ENCODE measurements at places on chromosomes 16 and 17. TPM values are rescaled to one million over a fixed set of nuclear protein-coding genes. Genes with fewer than 3 reads are reported as not detected.

Gene CALB2
- 0.49 TPM for polyA plus RNA-seq

Gene ASIC2
- 0.14 TPM for polyA plus RNA-seq

Gene HS3ST3B1
- polyA plus RNA-seq, result 0.30 TPM

Gene IL21R
- 0.09 TPM for polyA plus RNA-seq

Gene KIF19
- polyA plus RNA-seq, result 13.5 TPM

Gene TMEM88
- polyA plus RNA-seq, result 28.5 TPM

Gene ARL5C
- polyA plus RNA-seq, result not detected

Gene TAT
- polyA plus RNA-seq, result 0.04 TPM

Gene UNC119
- 31.1 TPM for polyA plus RNA-seq

- no peak for DNase-seq
Observed at GRCh38 chr17:72099919-72100318, 20.9 kb upstream of the SOX9 start.

DNA sequence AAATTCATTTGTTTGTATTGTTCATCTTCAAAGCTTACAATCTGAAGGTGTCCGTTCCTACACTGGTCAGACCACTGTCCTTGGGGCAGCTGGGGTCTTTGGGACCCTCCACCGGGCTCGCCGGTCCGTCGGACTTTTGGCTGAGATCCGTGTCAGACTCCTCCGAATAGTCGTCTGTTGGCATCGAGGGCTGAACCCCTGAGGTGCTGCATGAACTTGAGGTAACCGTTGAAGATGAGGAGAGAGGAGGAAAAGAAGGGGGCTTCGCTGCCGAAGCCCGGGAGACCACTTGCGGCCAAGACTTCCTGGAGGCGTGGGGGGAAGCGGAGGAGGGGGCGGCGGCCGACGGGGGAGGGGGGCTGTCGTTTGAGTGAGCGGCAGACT lies 260.8 kb downstream of the ZFHX3 start:
- DNase-seq, result no peak

DNA sequence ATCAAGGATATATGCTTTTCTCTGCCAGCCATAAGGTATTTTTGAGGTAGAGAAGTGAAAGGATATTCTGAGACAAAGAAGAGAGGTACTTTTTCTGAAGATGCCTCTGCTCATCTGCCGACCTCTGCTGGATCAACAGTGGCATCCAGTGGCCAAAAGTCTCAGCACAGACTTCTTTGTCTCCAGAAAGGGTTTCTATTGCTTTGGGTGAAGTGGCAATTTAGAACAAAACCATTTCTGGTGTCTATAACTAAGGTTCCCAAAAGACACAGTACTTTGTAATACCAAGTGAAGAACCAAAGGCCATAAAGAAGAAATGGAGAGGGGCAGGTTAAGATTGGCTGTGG lies 155.2 kb upstream of the C17orf78 start:
- no peak for DNase-seq

GRCh38 chr16:48965386-48965785 lies 316.3 kb downstream of the CBLN1 start:
- no peak for DNase-seq

DNA sequence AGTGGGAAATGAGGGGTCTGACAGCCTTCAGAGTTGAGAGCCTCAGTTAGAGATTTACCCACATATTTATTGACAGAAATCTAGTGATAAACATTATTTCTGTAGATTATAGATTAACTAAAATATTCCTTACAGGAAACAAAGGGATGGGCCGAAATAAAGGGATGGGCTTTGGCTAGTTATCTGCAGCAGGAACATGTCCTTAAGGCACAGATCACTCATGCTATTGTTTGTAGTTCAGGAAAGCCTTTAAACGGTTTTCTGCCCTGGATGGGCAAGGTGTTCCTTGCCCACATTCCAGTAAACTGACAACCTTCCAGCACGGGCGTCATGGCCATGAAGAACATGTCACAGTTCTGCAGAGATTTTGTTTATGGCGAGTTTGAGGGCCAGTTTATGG lies 154.8 kb upstream of the TOM1L1 start:
- DNase-seq, result no peak

DNA sequence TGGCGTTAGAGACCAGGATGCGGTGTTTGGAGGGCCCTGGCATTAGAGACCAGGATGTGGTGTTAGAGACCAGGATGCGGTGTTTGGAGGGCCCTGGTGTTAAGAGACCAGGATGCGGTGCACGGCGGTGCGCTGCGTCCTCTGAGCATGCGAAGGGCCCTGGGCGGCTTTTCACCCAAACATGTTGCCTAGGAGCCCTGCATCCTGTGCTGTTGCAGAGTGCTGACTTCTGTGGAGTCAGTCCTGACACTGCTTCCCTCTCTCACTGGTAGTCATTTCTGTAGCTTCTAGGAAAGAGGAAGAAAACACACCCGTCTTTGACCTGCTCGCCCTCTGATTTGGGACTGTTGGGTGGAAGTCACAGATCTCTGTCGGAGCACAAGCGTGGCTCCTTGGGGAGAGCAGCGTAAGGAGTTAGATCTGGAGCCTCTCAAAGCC lies 141.2 kb downstream of the LAT start:
- DNase-seq, result no peak

- DNase-seq, result no peak
Observed at GRCh38 chr17:81608605-81609004, 28.3 kb downstream of the NPLOC4 start.

DNA sequence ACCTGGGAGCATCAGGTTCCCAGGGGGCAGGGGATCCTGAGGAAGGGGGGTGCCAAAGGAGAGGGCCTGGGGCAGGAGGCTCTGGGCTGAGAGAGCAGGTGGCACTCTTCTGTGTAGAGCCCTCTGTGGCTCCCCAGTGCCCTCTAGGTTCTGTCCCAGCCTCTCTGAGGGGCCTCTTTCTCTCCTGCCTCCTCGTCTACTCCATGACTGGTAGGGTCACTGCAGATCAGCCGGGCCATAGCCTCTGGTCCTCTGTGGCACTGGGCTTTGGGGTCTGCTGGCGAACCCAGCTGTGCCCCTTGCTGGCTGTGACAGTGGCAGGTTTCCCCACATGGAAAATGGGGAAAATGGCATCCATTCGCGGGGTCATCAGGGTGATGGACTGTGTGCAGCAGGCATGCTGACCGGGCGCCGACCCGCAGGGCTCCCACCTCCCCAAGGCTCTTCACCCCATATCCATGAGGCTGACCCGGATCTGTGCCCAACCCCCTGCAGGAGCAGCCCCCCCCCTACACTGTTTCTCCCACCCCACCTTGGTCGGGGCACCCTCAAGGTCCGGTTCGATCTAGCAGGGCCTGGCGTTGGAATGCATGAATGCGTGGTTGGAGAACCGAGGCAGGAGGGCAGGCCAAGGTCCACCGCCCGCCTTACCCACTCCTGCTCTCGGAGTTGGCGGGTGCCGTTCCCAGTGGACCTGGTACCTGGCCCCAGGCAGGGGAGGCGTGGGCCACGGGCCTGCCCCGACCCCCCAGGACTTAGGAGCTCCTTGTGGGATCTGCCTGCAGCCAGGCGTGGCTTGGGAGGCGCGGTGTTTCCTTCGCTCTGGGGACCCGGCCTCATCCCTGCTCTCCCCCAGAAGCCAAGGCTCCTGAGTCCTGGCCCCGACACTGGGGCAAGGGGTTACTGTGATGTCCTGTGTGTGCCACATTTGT lies 6.5 kb downstream of the GLIS2 start:
- no peak for DNase-seq

DNA sequence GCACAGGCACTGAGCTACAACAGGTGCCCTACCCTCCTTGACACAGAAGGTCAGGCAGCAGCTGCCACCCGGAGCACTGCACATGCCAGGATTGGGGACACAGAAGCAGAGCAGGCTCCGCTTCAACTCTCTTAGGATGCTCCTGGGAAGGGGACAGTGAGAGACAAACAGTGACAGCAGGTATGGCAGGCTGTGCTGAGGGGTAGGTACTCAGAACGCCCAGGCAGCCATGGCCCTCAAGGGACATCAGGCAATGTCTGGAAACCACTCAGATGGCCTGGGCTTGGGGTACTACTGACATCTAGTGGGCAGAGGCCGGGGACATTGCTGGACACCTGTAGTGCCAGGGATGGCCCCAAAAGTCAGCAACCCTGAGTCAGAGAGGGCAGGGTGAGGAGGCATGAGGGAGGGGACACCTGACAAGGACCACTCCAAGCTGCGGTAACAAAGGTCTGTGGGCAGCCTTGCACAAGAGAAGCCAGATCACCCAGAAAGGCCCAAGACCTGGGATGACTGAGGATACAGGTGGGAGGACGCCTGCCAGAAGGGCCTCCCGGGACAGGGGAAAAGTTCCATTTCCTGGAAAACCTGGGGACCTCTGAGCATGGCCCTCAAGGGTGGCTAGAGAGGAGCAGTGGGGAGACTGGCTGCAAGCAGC lies 21.2 kb downstream of the PEMT start:
- DNase-seq, result no peak

DNA sequence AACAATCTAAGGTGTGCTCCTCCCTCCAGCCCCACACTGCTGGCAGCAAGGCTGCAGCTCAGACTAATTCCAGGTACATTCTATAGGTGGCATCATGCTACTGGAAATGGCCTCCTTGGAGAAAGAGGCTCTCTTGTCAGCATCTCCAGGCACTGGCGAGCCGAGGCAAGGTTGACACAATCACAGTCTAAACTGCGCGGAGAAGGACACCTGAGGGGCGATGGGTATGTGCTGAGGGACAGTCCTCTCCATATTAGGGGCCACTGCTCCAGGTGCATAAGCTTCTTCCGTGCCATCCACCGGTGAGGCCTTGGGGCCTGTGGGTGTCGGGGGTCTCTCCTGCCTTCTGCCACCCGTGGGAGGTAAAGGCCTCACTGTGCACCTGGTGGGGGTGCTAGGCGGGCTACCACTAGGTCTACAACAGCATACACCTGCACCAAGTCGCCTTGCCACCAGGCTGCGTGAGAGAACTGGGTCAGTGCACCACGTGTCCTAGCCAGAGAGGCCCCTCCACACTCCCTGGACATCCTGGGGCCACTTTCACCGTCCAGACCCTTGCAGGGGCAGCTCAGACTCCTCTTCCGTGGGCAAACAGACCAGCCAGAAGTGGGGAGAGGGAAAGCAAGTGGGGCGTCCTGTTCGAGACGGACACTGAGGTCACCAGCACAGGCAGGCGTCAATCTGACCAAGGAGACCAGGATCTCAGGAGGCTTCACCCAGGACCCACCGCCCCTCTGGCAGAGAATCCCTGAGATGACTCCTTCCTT lies 12.1 kb upstream of the CBX8 start:
- DNase-seq, result peak; percentile 76

GRCh38 chr17:73091770-73092522 lies 542 bp downstream of the SLC39A11 start:
- peak; percentile 39 for DNase-seq

- DNase-seq, result no peak
Observed at GRCh38 chr17:6721744-6722143, 8.6 kb upstream of the SLC13A5 start.

DNA sequence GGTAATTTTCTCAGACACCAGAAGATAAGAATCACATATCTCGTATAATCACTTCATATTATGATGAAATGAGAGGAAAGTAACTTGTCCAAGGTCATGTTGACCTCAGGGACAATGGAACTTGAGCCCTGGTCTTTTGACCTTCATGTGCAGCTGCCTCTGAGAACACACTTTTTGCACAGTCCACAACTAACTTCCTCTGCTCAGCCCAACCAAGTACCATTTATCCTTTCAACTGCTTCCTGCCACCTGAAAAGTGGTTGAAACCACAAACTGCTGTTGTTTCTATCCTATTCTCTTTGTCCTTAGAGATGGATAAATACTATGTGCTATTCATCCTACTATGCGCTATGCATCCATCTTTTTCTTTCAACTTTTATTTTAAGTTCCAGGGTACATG lies 2.3 kb upstream of the CCL1 start:
- DNase-seq, result no peak

DNA sequence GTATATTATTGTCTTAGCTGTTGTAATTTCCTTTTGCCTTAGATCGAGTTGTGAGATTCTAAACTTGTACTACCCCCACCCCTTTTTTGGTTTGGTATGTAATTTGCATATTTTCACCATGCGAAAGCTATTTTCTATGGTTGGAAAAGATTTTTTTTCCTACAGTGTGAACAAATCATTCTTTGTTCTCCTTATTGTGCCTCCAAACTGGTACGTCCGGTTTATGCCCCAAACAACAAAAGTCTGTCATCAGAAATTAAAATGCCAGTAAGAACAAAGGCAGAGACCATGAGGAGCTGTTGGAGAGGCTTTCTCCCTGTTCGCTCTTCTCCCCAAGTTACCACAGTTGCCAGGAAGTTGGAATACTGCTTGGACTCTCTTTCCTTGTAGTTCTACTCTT lies 66.1 kb downstream of the BCAS3 start:
- DNase-seq, result no peak

DNA sequence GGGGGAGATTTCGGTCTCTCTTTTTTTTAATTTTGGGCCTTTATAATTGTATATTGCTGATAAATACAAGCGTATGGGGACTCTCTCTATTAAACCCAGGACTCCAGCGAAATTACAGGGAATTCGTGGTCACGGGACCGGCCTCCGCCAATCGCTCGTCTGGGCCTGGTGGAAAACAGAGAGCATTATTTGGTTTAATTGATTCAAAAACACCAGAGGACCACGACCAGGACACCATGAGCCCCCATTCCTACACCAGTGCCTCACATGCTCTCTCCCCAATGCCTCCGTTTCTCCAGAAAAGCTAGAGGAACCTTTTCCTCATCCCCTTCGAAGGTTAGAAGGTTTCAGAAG lies at the start of gene HOXB2:
Gene HOXB2 (minus strand): TSS at position 88 of the 354 bp plus-strand sequence. CDS start 198 bp downstream, outside the sequence.
- no peak for DNase-seq

GRCh38 chr16:9300252-9300651 lies 208.8 kb downstream of the HAPSTR1 start:
- no peak for DNase-seq

DNA sequence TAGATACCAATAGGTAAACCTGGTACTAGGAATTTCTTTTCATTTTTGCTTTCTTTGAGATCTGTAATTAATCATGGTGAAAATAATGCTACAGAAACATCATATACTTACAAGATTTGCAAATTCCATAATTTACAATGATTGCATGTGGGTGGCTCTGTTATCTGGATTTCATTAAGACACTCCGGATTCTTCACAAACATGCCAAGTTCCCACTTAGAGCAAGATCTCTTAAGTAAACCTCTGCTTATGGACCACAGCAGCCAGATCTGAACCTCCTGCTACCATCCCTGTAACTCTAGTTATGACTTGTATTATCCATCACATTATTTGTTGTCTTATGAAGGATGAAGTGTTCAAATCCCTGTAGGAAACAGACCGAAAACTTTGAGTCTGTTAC lies 424.7 kb downstream of the CDH13 start:
- DNase-seq, result no peak

GRCh38 chr17:13743906-13744305 lies 142.2 kb upstream of the HS3ST3A1 start:
- DNase-seq, result no peak

- DNase-seq, result peak; percentile 61
Observed at GRCh38 chr17:3944485-3945388, 19.5 kb downstream of the ATP2A3 start.

DNA sequence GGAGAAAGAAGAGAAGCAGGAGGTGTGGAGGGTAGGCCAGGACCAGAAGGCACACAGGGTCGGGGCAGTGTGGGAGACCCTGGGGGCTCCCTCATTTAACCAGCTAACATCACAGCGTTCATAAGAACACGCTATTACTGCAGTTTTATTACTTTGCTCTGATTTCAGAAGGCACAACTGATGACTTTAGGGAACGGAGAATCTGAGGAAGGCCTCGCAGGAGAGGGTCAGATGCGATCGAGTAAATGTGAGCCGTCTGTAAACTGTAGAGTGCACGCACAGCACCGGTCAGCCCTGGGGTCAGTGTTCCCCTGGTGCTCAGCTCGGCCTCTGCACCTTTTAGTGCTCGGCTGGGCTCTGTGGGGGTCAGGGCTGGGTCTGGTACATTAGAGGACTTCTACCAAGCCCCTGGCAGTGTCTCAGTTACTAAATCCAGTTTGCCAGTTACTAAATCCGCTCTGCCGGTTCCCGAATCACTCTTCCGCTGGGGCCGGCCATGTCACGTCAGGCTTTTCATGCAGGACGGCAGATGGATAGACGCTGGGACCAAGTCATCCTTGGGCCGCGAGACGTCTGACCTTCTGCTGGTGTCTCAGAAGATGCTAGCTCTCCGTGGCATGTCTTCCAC lies 325.9 kb downstream of the SEC14L1 start:
- DNase-seq, result no peak

All from pancreas (tissue), 10 donors.